ENCODE measurements at places on chromosomes 1 and 21.

DNA sequence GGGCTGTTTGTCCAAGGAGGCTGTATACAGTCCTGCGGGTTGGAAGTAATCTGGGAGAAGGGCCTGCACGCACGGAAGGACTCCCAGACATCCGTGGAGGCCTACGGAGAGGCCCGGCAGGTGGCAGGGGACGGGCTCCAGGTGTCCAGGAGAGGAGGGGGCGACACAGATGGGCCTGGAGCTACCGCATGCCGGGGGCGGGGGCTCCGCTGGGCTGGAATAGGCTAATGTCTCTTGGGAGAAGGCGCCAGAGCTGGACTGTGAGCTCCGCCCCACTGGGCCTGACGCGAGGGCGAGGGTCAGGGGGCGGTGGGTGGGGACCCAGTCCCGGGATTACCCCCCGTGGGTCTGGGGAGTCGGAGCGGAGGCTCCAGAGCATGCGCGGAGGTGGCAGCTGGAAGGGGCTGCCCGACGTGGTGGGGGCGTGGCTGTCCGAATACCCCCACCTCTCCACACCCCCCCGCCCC lies 659 bp downstream of the AGO1 start:
- DNase-seq, result peak; percentile 37

DNA sequence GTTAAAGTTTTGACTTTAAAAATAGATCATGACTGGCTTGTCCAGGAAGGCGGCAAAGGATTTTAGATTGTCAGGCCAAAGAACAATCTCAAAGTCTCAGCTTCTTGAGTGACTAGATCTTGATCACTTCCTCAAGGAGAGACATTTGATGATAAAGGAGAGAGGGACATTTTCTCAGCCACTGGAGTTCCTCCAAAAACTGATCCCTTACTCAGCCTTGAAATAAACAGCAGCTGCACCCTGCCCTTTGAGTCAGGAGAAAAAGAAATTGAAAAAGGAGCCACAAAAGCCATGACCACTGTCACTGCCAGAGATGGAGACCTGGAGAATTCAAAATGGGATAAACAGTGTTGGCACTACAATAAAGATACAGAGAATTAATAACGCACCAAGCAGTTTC lies 288.4 kb upstream of the PRMT6 start:
- no peak for DNase-seq

GRCh38 chr1:19712928-19713327 lies 48.3 kb downstream of the HTR6 start:
- DNase-seq, result no peak

GRCh38 chr1:232509570-232509969 lies 120.4 kb downstream of the SIPA1L2 start:
- DNase-seq, result no peak

- no peak for DNase-seq
Measured at GRCh38 chr1:178361847-178362246, 134.9 kb downstream of the CLEC20A start.

- DNase-seq, result peak; percentile 67
Measured at GRCh38 chr1:156727926-156728598, at the start of gene METTL25B. TSS of gene METTL25B (plus strand) at chr1:156728469. CDS start at chr1:156729105, 636 bp downstream.

DNA sequence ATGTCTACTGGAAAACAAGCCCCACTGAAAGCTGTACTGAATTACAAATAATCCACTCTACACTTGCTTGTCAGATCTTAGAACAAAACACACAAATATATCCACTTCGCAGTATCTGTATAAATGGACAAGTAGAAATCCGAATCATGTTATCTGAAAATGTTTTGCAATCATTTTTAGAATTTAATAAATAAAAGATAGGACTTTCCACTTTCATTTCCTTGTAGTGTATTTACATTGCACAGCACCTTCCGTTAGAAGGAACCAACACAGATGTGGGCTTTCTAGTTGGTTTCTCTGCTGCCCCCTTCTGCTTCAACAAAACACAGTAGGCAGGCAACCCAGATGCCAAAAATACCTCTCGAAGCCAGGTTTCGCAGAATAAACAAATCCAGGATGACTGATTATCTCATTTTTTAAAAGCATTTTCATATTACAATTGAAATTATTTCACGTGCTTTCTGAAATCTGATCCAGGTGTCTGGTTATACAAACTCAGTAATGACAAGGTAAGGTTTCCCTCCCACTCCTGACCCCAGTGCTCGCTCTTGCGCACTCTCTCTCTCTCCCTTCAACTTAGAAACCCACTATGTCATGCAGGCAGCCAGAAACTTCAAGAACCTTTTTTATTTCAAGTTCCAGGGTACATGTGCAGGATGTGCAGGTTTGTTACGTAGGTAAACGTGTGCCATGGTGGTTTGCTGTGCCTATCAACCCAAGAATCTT lies 389.9 kb downstream of the SMYD3 start:
- DNase-seq, result peak; percentile 22

GRCh38 chr1:185487936-185488335 lies 170.9 kb upstream of the IVNS1ABP start:
- no peak for DNase-seq

DNA sequence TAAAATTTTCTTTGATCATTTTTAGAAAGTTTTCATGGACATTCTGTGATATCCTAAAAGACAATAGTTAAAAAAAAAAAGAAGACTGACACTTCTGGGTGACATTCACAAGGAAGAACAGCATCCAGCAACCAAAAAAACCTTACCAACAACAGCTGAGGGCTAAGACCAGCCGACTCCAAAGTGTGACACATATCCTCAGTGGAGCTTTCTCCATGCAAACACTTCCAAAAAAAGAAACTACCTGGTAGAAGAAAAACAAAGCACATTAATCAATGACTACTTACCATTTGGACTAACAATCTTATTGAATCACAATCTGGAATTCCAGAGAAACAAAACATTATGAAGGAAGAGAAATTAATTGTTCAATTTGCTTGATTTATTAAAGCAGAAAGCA lies 88.2 kb downstream of the IARS2 start:
- no peak for DNase-seq

DNA sequence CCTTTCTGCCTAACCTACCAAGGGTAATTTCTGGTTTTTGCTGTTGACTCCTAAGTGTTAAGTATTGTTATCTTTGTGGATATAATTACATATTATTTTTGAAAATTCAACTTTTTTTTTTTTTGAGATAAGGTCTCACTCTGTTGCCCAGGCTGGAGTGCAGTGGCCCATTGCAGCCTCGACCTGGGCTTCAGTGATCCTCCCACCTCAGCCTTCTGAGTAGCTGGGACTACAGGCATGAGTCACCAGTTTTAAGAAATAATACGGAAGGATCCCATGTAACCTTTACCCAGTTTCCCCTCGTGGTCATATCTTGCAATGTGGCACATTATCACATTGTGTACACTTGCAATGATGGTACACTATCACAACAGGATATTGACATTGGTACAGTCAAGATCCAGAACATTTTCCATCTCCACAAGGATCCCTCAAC lies 3.1 kb downstream of the CHD1L start:
- no peak for DNase-seq

DNA sequence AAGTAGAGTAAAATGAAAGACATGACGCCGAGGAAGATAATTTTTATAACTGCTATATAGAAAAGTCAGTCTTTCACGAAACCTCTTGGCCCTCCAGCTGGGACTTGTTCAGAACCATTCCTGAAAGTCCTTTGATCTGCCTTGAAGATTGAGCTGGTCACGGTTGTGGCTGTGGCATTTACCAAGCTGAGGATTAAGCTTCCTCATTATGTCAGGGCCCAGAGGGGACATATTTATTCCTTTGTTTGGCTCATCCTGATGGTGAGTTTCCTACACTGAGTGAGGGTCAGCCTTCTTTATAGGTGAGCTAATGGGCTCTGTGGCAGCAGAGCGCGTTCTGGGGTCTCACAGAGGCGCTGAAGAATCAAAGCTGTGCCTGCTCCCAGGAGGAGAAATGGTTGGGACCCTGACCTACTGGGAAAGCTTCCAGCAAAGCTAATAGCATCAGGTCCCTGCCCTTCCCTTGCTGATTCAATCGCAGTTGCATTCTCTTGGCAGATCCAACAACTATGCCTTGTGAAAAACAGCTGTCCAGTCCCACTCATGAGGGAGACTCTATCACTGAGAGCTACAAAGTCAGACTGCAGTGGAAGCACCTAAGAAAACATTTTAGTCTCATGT lies 43.2 kb upstream of the PBX1 start:
- no peak for DNase-seq

DNA sequence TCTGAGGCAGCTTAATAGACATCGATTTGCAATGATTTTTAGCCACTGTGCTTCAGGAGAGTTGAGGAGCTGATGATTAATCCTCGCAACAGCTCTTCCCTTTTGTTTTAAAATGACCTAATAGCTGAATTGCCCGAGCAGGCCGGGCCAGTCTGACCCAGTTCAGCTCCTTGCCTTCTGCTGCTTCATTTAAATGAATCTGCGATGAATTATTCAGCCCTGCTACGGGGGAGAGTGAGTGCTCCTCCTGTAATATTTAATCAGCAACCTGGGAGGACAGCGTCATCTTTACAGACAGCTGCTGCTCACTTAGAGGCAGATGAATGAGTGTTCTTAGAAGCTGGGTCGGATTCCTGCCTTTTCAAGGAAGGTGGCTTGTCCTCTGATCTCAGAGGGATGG lies 325.1 kb downstream of the CAMTA1 start:
- no peak for DNase-seq

GRCh38 chr1:15029786-15030185 lies 123.8 kb upstream of the TMEM51 start:
- DNase-seq, result no peak

- DNase-seq, result no peak
Measured at GRCh38 chr1:62269851-62270495, 49.3 kb downstream of the KANK4 start.

GRCh38 chr1:94927405-94928175 lies 680 bp upstream of the CNN3 start:
- no peak for DNase-seq

- DNase-seq, result peak; percentile 72
Measured at GRCh38 chr1:65066766-65067490, 81.1 kb upstream of the AK4 start.

- DNase-seq, result no peak
Measured at GRCh38 chr1:234737967-234738314, 128.0 kb upstream of the IRF2BP2 start.

DNA sequence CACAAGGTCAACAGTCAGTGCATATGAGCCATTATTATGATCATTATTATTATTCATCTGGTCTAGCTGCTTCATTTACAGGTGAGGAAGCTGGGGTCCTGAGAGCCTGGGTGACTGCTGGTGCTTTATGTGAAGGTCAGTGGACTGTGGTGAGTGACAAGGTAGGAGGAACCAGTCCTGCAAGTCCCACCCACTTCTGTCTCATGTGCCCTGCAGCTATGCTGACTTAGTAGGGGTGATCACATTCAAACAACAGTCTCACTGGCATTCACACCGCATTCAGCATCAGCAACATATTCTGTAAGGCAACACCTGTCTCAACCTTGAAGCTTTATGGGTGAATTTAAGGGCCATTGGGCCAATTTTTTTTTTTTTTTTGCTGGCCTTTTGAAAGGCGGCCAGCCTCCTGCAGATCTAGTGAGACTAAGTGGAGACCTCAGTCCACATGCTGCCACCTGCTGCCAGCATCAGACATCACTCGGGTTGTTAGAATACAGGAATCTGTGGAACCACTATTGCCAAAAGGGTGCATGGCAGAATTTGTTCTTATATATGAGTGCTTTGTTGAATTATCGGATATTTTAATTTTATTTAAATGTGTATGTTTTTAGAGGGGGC lies 59.9 kb upstream of the CACNA1E start:
- DNase-seq, result no peak

- DNase-seq, result no peak
Measured at GRCh38 chr1:1151306-1151705, 22.4 kb upstream of the TTLL10 start.

- no peak for DNase-seq
Measured at GRCh38 chr1:94646786-94647555, 105.4 kb upstream of the F3 start.

GRCh38 chr1:107514841-107515240 lies 374.0 kb downstream of the NTNG1 start:
- no peak for DNase-seq

DNA sequence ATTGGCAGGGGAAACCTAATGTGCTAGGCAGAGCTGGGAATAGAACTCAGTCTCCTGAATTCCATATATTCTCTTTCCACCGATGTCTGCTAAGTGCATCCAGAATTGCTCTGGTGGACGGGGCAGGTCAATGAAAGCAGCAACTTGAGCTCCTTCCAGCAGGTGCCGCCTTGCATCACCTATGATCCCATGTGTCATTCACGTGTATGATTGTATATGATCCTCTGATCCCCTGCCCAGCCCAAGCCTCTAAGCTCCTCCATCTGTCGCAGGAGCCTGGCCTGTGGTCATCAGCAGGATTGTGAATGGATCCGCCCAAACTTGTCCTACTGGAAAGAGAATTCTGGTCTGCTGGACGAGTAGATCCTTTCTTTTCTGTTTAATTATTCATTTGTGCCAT lies 13.1 kb downstream of the ACTA1 start:
- DNase-seq, result no peak
